T-helper 17 cell (primary cell): ENCODE measurements at places on chromosomes 1 and 21. TPM values are rescaled to one million over a fixed set of nuclear protein-coding genes. Genes with fewer than 3 reads are reported as not detected.

PRAMEF4 gene
- not detected for total RNA-seq

PDPN gene
- not detected for total RNA-seq

RGS1 gene
- 387 TPM for total RNA-seq

ADAMTS5 gene
- total RNA-seq: not detected

DNA sequence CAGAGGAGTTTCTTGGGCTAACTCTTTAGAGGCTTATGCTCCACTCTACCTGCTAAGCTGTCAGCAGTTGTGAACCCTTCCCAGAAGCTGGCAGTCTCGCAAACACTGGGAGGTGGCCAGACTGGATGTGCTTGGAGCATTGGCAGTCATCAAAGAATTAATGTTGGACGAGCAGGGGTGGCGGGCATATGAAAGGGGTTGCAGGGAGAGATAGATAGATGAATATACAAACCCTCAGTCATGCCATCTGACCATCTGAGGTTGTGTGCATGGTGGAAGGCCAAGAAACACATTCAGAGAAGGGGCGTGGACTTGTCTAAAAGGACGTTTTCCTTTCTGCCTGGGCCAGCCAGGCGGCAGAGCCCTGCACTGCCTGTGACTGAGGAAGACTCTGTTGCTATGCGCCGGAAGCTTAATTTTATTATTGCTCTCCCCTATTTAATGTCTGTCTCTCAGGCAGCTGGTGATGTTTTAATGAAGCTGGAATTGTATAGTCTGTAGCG is 164.4 kb downstream of the PBX1 start:
- DNase-seq: no peak

DNA sequence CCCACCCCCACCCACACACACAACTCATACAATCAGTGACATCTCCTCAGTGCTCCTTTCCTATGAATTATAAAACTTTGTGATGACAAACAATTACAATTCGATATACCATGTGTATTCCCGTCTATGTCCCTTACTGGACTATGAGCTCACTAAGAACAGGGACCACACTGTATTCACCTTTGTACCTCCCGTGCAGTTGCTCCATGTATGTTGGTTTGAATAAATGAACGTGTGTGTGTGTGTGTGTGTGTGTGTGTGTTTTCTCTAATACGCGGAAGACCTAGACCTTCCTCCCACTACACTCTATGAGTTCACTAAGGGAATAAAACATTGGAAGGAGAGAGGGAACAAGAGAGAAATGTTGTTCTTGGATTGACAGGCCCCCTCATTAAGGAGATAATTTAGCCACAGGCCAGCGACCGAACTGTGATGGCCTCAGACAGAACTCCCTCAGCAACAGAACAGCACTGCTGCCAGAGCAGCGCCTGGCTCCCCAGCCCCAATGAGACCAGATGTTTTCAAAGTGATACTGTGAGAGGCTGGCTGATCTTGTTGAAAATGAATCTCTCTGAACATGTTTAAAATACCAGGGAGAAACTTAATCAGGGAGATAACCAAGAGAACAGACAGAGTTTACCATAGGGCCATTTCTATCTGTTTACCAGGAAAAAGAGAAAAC is 21.7 kb downstream of the BCAR3 start:
- no peak for DNase-seq

DNA sequence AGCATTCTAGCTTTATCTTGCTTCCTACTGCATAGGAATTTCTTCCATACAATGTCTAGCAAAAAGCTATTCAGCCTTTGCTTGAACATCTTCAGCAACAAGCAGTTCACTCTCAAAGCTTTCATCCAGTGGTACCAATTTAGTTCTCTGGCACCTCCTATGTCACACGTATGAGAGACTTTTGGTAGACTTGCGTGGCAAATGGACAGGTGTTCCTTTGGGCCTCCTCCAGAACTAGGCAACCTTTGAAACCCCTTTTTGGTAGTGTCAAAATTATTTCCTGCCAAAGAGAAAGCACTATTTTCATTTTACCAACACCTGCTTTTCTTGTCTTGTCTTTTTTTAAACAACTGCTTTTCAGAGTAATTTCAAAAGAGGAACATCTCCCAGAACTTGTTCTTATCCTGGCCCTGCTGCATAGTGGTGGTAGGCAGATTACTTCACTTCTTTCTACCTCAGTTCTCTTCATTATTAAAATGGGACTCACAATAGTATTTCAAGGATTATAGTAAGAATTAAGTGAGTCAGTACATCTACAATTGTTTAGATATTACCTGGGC is 122.4 kb downstream of the MAST2 start:
- no peak for DNase-seq

GRCh38 chr1:203056012-203056411 is 29.7 kb downstream of the PPFIA4 start:
- DNase-seq: no peak

GRCh38 chr1:43134068-43134467 is 38.0 kb downstream of the EBNA1BP2 start:
- no peak for DNase-seq

DNA sequence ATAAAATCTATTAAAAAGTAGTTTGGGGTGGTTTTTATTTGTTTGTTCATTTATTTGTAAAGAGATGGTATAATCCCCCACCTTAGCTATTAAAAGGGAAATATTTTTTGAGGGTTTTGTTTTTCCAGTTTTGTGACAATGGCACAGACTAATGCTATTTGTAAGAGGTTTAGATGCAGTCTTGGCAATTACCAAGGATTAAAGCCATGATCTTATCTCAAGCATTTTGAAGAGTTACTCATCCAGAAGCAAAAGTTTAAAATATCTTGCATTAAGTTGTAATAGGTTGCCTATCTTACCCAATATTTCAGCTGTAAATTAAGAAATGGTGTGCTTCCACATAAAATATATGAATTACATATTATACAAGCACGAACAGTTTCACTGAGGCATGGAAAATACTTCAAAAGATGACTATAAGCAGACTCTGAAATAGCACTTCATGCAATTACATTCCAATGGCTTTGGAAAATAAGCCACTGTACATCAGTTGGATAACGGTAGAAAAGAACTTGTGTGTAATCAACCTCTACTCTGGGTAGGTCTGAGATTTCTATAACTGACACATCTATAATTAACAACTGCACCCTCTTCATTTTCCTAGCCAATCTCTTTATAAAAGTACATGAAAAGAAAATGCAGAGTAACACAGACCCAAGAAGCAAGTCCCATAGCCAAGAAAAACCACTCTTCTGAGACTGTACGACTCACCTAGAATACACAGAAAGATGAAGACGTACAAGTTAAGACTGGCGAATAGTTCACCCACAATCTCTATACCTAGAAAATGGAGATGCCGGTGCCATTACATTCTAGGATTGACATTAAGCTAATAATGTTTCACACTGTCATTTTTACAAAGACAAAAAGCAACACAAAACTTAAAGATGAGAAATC is 95.2 kb downstream of the PTPN14 start:
- DNase-seq: no peak

DNA sequence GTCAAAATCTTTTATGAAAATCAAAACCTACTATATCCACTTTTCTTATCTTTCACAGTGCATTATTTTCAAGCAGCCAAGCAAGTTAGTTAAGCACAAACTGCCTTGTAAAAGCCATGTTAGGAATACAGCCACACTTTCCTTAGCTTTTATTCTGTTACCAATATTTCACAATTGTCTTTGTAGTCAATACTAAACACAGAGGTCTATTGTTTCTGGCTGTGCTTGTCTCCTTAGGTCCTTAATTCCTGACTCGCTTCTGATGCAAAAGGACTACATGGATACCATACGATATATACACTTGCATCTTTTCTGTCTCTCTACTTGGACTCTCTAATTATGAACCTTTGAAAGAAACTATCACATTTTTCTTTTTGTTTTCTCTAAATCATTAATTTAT is 331.8 kb downstream of the NEGR1 start:
- DNase-seq: no peak

DNA sequence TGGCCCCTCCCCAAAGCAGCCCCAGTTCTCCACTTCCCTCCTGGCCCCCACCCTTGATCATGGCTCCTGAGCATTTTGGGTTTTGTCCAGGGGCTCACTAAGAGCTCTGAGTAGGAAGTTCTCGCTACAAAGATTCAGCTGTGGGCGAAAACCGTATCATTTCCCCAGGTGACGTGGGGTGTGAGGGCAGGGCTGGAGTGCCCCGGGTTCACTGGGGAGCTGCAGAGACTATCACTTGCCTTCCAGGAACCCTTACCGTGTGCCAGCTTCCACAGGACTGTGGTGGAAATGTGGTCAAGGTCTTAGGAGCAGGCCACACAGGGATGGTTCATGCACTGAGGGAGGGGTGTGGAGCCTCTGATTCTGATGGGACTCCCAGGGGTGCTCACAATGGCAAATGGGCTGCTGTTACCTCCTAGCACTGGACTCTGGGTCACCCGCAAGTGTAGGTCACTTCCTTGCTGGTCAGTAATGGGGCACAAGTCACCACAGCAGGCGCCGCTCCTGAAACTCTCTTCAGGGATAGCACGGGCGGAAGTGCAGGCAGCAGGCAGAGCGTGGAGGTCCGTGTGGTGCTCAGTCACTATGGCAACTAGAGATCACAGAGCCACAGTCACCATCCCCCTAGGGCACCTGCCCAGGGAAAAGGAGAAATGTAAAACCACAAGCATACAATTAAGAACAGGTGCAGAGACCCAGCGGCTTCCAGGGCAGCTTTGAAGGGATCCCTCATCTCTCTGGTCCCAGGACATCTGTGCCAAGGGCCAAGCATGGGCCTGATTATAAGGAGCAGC is 35.4 kb downstream of the RSPH1 start:
- no peak for DNase-seq

GRCh38 chr1:40257313-40257687 is 736 bp upstream of the ZMPSTE24 start:
- no peak for DNase-seq

DNA sequence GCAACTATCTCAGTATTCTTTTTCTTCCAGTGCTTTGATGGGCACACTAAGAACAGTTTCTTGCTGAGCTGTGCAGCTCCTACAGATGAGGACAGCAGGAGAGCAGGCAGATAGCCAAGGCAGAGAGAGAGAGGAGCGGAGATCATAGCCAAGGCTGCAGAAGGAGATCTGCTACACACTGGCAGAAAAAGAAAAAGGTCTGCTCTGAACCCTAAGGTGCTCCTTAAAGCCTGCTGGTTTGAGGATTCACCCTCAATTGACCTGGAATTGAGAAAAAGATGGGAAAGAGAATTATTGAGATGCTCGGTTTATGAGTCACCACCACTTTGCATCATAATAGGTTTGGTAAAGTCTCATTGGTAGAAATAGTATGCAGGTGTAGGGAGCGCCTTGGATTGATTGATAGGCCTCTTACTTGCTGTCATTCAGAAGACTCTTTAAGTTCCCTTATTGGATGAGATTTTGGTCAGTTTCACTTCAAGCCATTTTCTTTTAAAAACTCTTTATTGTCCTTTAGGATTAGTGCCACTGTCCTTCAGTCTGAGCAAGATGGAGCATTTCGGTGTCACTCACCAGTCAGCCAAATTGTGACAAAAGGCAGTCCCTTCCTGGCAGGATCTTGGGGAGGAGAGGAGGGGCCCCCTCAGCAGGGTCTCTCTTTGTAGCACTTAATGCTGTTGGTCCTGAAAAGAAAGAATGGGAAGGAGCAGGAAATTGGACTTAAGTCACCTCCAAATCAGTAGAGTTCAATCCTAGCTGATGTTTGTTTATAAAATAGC is 685.0 kb downstream of the ADGRL2 start:
- no peak for DNase-seq

DNA sequence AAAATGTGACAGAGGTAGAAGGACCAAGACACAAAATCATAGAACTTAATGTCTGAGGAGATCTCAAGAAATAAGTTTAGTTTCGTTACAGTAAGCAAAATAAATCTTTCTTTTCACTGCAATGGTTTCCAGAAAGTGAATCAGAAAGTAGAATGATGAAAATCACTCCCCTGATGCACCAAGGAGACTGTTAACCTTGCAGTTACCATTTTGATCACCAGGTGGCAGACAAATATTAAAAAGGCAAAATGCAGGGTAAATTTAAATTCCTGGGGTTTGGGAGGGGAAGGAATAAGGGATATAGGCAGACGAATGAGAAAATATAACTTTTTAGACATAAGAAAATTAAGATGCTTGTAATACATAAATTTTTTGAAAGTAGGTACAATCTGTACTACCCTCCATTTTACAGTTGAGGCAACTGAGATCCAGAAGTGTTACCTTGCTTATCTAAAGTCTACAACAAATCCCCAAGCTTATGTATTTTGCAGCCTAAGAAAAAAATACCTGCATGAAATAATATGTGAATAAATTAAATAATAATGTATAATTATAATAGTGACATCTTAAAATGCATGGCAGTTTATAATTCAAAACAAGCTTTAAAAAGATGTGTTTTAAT is 253.2 kb downstream of the CRB1 start:
- DNase-seq: no peak
